Activated CD4-positive, alpha-beta T cell treated with anti-CD3 and anti-CD28 coated beads for 48 hours (primary cell): ENCODE measurements at places on chromosomes 13 and 19.

- DNase-seq = no peak
Observed at GRCh38 chr13:108924134-108924533, 294.7 kb downstream of the MYO16 start.

GRCh38 chr19:9528757-9529336 is 9.6 kb downstream of the ZNF426 start:
- DNase-seq = no peak

- DNase-seq = no peak
Observed at GRCh38 chr13:55577082-55577846, 1563.5 kb upstream of the PRR20A start.

DNA sequence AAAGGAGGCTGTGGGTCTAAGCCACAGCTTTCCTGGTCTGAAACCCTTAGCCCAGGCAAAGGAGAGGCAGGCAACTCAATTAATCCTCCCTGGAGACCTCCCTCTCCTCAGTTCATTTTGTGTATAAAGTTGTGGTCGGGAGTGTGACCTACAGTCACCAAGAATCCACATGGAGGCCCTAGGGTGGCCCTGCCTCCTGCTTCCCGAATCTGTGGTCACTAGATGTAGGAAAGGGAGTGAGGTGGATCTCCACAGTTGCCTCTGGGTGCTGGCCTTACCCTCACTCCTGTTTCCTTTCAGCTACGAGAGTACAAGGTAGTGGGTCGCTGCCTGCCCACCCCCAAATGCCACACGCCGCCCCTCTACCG is 1.3 kb downstream of the RPL18A start:
- DNase-seq = no peak

GRCh38 chr19:49020931-49021895 is 2.9 kb downstream of the CGB3 start:
- DNase-seq = no peak

DNA sequence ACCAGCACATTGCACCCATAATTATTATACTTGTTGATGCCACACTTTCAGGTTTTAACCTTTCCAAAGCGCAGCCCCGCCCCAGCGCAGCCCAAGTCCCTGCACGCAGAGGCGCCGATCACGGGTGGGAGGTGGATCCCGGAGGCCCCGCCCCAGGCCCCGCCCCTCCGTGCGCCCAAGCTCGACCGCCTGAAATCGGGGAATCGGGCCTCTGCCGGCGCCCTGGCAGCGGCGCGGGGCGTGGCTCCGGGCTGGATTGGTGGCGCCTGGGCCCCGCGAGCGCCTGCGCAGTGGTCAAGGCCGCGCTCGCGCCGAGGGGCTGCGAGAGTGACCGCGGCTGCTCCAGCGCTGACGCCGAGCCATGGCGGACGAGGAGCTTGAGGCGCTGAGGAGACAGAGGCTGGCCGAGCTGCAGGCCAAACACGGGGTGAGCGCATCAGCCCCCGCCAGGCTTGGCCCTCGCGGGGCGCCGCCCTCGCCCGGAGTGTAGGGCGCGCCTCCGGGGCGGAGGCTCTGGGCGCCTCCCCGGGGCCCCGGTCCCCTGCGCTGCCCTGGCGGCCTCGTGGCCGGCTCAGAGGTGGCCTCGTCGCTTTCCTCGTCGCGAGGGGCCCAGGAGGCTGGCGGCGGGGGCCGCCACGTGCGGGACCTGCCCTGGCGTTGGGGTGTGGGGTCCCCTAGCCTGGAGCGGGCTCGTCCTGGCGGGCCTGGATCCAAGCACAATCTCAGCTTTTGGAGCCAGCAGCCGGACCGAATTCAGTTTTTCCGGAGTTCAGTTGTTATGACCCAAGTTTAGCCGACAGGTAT is at the start of gene PDCD5:
Gene PDCD5, plus strand, starts transcription at position 290 of the 804 bp plus-strand sequence. Its CDS starts 72 bp downstream, at position 362.
- peak; percentile 97 for DNase-seq

GRCh38 chr13:29679396-29680053 is 84.0 kb upstream of the SLC7A1 start:
- no peak for DNase-seq
